Mesendoderm (in vitro differentiated cells): ENCODE measurements at places on chromosomes 12 and 14.
A peak's percentile ranks its signal among the peaks of the same experiment; 100 is the strongest.

DNA sequence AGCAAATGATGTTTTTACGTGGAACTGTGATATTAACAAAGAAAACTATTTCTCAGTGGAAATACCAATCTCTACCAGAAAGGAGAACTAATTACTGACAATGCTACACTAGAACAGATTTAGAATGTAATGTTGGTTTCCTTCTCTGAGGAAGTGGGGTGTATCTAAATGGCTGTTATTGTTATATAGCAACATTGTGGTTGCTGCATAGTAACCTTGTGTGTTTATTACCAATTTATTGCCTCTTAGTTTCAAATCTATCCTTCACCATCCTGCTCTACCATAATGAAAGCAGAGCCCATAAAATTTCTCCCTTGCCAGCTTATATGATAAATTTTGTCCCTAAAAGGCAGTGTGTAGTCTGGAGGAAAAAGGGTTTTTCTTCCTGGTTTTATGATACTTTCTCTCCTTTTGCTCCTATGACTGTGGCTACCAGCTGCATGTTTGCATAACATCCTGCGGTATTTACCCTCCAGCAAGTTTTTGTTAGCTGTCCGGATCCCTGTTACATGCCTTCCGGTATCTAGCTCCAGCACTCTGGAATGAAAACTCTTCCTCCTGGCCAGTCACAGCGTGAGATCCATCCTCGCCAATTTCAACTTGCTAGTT lies 5.7 kb upstream of the KLRK1 start:
- peak; percentile 78 for DNase-seq

DNA sequence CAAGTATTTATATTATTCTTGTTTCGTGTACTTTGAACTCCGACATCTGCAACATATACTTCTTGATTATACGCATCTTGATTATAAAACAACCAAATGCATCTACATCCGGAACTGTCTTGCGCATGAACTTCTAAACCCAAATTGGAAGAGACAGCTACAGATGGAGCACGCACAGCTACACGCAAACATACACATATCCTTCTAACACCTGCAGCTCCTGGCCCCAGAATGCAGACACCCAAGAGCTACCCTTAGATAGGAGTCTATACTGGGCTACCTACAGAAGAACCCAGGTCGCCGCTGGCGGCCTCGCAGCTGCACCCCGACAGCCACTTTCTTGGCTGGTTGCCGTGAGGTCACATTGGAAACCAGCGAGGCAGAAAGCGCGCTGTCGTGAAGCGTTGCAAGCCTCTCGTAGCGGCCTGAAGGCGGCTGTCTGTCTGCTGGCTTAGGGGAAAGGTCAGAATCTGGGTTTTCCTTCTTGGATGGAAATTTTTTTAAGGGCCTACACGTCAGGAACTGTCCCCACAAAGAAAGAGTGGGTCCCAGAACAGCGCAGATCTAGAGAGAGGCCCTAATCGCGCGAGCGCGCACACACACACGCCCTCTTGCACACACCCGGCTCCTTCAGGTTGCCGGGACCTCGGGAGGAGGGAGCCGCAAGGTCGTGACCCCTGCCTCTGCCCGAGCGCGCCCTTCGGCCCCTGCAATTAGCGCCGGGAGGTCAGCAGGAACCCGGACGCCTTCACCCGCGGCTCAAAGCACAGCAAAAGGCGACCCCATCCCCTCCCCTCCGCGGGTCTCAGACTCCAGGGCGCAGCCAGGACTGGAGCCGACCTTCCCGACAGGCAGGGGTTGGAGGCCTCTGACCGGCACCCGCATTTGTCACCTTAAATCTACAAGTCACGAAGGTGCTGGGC lies 17.0 kb downstream of the TBX3 start:
- DNase-seq: no peak

GRCh38 chr14:32374155-32374554 lies 45.1 kb downstream of the AKAP6 start:
- DNase-seq: no peak

DNA sequence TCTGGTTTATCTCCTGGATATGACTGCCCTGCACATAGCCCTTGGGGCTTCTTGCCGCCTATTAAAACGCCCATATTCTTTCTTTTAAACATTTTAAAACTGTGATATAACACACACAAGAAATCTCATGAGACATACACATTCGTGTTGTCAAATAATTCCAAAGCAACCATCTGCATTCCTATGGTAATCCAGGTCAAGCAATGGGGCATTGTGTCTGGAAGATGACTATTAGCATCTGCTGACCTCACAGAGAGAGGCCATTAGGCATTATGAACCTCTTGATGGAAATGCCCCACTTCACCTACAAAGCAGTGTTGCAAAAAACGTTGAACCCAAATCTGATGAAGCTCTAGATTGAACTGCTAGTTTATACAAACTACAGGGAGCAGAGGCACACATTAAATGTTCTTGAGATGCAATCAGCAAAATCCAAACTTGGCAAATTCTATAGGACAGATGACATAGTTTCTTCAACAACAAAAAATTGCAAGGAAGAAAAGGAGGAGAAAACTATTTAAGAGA lies 513.8 kb upstream of the CCDC196 start:
- DNase-seq: no peak

DNA sequence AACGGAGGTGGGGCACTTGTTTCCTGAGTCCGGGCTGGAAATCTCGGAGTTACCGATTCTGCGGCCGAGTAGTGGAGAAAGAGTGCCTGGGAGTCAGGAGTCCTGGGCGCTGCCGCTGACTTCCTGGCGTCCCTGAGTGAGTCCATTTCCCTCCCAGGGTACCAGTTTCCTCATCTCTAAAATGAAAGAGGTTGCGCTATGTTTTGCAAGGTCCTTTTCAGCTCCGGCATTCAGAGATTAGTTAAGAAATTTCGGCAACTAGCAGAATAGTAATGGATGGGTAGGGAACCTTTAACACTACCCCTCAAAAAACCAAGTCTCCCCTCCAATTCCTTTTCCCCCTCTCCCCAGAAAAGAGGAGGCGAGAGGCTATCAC lies 724 bp downstream of the BLOC1S1 start:
- no peak for DNase-seq

GRCh38 chr12:123057513-123058265 lies 77.2 kb downstream of the ARL6IP4 start:
- DNase-seq: no peak

GRCh38 chr12:26847431-26847830 lies 14.4 kb upstream of the ITPR2 start:
- no peak for DNase-seq

DNA sequence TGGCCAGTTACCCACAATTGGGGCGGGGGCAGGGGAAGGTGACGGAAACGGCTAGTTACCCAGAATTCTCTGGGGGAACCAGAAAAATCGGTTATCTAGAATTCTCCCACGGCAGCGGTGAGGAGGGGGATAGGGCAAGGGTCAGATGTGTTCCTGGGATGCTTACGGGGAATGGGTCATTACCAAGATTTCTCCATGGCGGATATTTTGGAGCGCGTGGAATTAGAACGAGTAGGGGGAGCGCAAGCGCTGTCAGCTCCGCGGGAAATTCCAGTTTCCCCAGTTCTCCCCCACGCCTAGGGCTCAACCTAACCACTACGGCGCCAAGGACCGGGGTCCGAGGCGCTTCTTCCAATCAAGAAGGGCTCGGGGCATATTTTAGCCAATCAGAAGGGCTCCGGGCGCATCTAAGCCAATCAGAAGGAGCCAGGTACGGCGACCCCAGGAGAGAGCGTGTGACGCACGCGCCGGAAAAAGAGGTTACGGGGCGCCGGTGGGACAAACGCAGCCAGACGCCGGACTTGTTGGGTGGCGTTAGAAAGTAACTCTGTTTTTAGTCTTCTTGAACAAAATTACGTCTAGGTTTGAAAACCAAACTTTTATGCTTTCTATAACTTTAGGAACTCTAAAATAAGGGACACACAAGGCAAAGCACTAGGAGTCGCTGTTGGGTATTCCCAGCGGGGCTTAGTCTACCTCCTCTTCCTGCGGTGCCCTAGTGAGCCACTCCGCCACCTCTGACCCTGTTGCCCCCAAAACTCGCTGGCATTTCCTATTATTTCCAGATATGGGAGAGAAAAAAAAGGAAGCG lies at the start of gene PAN2:
Gene PAN2, minus strand, starts transcription at position 322 of the 811 bp plus-strand sequence. CDS start 906 bp downstream, outside the sequence.
- DNase-seq: peak; percentile 99

GRCh38 chr12:100375038-100375735 lies 18.3 kb downstream of the SLC17A8 start:
- DNase-seq: no peak

GRCh38 chr14:30528119-30528518 lies 30.8 kb upstream of the G2E3 start:
- DNase-seq: no peak

DNA sequence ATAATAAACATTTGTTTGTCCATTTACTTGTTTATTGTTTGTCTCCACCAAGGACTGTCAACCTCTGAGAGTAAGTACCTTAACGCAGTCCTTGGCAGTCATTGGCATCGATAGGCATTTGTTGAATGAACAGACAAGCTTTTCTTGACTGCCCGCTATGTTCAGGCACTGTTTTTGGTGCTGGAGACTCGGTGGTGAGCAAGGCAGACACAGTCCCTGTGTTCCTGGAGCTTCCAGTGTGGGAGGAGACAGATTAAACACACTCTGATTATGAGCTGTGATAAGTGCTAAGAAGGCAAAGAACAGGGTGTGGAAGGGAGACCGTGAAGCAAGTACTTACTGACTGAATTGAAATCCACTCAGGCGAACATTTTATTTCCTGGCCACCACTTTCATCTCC lies 1.2 kb downstream of the ATP6V0A2 start:
- peak; percentile 34 for DNase-seq

DNA sequence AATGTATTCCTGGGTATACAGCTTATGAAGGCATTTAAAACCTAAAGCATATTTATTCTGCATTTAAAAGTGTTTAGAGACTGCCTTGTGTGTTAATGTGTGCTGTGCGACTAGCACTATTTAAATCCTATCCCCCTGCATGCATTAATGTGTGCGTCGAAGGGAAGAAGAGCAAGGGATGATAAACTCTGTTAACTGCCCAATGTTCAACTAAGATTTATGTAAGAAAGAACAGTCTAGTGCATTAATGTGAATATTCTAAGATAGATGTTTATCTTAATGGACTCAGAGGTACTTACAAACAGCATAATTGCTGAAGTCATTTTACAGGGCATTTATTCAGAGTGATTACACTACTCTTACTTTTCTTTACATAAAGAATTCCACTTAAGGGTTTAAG lies 424.8 kb downstream of the DIO2 start:
- no peak for DNase-seq

- DNase-seq: no peak
These were observed 20.4 kb downstream of the EIF2B2 start for GRCh38 chr14:75023108-75023507.

DNA sequence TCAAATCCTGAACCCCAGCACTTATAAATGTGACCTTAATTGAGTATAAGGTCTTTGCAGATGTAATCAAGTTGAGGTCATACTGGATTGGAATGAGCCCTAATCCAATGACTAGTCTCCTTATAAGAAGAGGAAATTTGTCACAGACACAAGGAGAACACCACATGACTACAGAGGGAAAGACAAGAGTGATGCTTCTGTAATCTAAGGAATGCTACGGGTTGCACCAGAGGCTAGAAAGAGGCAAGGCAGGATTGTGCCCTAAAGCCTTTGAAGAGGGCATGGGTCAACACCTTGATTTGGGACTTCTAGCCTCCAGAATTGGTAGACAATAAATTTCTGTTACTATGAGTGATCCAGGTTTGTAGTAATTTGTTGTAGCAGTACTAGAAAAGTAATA lies 135.0 kb downstream of the FOXG1 start:
- DNase-seq: peak; percentile 71

DNA sequence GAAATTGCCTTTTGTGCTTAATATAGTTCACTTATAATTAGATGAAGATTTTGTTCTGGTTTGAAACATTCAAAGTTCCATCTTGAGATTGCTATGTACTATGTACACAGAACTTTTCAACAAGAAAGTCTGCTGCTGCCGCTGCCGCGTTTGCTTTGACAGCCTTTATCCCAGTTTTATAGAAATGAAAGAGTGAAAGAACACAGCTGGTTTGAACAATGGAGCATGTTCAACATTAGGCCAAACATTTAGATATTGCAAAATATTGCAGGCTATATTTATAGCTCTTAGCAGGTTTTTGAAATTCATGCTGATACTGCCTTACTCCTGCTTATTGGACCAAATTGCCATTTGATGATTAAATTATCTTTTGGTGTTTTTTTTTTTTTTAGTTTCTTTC lies 299.8 kb upstream of the PRKD1 start:
- no peak for DNase-seq

DNA sequence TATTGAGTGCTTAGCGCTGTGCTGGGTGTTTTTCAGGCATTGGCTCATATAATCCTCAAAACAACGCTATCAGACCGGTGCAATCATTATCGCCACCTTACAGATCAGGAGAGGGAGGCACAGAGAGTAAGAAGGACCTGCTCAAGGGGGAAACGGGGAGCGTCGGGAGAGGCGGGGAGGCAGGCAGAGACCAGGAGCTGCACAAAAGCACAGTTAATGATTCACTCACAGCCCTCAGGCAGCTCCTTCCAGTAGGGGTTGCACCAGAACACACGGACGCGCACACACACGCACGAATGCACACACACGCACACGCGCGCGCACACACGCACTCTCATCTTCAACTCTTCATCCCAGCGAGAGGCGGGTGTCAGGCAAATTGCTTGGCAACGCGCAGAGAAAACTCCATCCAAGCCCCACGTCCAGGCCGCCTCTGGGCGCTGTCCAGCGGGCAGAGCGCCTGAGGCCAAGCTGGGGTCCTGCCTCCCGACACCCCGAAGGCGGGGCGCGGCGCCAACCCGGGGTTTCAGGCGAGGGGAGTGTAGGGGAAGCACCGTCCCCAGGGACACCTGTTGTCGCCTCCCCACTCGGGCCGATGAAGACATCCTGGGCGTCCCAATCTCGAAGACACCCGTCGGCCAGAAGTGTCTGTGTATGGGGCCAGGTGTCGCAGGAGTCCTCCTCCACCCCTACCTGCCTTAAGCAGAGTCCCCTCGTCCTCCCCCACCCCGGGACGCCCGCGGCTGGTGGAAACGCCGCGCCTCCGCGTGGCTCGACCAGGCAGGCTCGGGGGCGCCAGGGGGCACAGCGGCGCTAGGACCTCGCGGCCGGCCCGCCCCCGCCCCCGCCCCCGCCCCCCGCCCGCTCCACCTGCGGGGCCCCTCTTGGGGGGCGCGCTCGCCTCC lies 35.5 kb upstream of the STON2 start:
- DNase-seq: peak; percentile 67

GRCh38 chr12:112557951-112558630 lies 139.3 kb downstream of the PTPN11 start:
- DNase-seq: no peak
